ENCODE measurements at places on chromosomes 5 and 9.

- no peak for DNase-seq
Observed at GRCh38 chr9:111700776-111701175, 39.4 kb downstream of the GNG10 start.

DNA sequence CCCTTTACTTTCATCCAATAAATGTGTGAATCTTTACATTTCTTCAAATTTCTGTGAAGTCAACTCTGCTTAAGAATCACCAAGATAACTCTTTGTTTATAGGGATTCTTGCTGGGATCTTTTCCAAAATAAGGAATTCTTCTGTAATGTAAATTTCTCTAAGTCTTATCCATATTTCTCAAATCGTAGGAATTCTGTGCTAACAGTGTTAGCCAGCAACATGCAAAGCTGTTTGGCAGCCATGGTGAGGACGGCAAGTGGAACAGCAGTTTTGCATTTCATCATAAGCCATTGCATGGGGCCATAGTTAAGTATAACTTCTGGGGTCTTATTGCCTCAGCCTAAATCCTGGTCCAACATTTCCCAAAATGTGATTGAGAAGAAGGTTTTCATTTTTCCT, 310.5 kb upstream of the PRR16 start:
- DNase-seq = no peak

DNA sequence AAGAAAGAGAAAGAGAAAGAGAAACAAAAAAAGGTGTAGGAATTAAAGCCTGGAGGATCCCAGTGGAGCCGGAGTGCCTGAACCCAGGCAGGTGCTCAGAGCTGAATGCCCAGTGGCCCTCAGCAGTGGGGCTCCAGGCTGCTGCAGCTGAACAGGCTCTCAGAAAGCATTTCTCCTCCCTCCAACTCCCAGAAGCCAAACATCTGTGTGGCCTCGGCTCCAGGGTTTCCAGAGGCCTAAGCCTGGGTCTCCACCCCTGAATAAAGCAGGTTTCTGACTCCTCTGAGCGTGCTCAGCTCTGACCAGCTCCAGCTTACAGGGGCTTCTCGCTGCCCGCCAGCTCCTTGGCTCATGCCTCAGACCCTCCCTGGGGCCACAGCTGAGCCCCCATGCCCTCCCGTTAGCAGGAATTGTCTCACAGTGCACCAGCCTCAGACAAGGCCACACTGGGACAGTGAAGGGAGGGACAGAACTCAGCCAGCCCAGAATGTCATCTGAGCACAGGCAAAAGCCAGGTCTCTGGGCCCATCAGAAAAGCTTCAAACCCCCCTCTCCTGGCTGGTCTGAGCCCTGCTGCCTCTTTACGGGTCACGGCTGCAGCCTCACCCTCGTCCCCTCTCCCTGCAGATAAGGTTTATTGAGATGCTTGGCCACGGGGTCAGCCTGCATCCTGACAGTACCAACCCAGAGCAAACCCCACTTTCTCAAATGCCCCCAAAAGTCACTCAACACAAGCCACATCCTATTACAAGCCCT, 114.4 kb upstream of the PPP1R26 start:
- DNase-seq = no peak

GRCh38 chr5:98570010-98570409, 203.5 kb upstream of the RGMB start:
- no peak for DNase-seq

DNA sequence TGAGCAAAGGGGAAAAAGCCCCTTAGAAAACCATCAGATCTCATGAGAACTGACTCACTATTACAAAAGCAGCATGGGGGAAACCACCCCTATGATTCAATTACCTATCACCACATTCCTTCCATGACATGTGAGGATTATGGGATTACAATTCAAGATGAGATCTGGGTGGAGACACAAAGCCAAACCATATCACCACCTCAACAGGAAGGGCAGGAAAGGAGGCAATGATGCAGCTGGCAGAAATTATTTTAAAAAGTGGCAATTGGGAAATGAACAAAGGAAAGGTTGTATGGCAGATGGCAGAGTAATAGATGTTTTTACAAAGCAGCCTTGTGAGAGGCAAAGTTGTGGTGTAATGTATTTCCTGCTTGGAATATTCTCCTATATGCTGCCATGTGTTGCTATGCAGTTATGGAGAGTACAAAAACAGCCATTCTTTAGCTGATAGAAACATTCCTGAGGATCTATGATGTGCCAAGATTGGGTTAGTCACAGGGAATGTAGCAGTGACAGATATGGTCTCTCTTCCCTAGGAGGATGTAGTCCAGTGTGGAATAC, 138.8 kb downstream of the SMC2 start:
- DNase-seq = no peak

DNA sequence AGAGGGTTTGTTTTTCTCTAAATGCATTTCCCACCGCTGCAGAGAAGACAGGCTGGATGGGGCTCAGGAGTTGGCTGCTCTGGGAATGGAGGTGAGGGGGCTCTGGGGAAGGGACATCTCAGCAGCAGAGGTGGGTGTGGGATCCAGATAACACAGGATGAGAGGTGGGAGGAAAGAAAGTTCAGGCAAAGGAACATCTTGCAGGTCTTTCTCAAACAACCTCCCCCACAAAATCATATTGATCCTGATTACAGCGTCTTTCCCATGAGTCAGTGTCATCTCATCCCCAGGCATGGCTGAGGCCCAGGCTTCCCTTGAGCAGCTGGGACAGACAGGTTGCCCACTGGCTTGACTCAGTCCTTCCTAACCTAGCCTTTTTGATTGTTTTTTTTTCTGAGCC, 11.3 kb upstream of the ACSL6 start:
- no peak for DNase-seq

- DNase-seq = no peak
Observed at GRCh38 chr9:3976865-3977613, 322.8 kb downstream of the GLIS3 start.
